Femur (tissue), 1 donor: ENCODE measurements at places on chromosomes 1 and 21.

- DNase-seq: peak; percentile 84
These were observed 130.5 kb downstream of the TOMM20 start for GRCh38 chr1:234997896-234998741.

DNA sequence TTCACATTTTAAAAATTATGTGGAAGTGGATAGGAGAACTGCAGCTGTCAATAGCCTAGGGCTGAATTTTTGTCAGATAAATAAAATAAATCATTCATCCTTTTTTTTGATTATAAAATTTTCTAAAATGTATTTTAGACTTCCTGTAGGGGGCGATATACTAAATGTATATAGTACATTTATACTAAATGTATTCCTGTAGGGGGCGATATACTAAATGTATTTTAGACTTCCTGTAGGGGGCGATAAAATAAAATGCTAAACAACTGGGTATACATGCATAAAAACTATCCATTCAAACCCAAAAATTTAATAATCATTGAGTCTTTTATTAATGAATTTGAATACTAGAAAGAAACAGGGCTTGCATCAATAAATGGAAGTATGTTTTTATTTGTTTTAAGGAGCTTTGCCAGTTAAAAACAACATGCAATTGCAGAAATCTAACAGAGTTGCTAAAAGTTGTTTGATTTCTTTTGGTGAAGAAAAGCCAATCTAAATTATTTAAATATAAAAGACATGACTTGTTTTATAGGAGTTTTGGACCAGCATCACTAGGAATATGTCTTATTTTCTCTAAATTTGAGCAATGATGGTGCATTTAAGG lies 31.4 kb downstream of the CLCA1 start:
- DNase-seq: no peak

GRCh38 chr1:234707641-234708040 lies 97.7 kb upstream of the IRF2BP2 start:
- no peak for DNase-seq

GRCh38 chr1:17004466-17005364 lies 7.0 kb downstream of the ATP13A2 start:
- DNase-seq: no peak

DNA sequence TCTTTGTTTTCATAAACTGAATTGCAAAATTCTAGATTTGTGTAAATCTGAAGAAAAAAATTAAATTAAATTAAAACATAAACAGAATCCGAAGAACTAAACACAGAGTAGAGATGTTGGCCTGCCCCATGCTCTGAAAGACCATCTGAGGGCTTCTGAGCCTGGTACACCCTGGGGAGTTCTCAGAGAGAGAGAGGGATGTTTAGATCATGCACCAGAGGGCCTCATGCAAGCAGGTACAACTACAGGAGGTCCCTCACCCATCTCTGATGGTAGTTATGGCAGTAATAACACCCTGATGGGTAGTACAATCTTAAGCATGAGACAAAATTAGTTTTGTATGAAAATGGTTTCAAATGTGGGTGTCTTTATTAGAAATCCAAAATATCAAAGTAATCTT lies 127.7 kb downstream of the TGFB2 start:
- no peak for DNase-seq

DNA sequence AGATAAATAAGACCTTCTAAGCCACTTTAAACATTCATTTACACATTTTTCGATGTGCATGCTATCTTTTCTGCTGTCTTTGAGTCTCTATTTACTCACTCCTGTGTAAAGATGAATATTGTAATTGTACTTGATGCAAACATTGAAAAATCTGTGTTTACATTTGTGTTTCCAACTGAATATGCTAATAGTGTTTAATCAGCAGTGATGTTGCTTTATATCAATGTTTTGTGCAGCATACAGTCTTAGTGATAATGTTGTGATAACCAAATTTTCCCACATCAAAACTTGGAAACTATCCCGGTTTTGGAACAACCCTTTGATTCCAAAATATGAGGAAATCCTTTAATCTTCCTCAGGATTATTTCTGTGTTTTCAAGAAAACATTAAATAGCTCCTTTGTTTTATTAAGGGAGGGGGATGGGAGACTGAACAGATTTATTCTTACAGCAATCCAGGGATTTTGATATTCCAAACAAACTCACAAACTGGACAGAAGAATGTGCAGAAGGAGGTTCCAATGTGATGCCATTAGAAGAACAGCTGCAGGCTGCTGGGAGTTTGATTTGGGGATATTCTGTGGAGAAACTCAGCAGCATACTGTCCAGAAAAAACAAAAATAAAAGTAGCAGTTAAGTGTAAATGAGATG lies 248.0 kb downstream of the S1PR1 start:
- DNase-seq: peak; percentile 36

DNA sequence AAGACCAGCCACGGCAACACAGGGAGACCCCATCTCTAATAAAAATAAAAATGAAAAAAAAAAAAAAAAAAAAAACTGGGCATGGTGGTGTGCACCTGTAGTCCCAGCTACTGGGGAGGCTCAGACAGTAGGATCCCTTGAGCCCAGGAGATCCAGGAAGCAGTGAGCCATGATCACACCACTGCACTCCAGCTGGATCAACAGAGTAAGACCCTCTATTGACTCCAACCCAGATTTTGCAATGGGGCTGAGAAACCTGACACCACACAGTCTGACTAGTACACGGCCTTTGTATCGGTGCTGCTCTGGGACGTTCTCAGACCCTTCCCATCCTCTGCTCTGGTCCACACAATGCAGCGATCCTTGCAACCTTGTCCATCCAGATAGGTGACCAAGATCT lies 31.8 kb downstream of the SPATA21 start:
- DNase-seq: no peak

DNA sequence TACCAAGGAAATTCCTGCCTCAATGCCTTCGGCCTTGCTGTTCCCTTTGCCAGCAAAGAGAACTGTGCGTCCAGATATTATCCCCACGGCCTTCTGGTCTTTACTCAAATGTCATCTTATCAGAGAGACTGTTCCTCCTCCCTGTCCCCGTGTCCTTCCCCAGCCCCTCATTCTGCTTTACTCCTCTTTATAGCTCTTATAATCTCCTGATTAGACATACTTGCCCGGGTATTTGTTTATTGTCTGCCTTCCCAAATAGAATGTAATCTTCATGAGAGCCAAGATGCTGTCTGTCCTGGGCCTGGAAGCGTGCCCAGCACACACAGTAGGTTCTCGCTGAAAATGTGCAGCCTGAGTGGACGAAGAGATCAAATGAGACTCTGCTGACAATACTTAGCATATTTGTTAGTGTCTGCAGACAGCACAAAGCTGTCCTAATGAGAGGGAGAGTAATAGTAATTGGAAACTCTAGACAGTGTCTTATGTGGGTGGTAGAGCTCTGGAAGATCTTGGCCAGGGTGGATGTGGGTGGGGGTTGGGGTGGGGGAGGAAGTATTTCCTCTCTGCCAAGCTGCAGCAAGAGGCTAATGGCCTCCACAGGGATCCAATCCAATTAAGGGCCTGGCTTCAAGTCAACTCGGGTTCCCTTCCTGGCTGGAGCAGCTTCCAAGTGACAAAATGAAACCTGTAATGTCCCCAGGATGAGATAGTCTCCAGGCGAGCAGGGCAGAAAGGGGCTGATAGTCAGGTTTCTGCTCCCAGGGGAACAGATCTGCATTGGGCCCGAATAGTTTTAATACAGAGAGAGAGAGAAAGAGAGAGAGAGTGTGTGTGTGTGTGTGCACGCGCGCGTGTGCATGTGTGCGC lies 9.5 kb upstream of the CLIC4 start:
- peak; percentile 73 for DNase-seq

DNA sequence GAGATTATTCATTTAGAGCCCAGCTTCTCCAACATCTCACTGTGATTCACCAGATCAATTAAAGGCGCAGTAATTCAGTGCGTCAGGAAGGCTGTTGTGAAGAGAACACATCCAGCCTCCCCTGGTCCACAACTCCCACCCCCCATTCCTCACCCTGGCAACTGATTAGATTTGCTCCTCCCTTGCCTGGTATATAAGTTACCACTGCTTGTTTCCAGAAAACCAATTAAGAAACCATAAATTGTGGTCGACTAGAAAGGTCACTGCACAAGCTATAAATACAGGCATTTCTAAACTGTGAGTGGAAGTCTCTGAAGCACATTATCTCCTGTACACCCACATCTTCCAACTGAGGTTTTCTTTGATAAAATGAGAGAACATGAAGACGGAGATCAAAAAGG lies 41.9 kb downstream of the FAM163A start:
- no peak for DNase-seq

DNA sequence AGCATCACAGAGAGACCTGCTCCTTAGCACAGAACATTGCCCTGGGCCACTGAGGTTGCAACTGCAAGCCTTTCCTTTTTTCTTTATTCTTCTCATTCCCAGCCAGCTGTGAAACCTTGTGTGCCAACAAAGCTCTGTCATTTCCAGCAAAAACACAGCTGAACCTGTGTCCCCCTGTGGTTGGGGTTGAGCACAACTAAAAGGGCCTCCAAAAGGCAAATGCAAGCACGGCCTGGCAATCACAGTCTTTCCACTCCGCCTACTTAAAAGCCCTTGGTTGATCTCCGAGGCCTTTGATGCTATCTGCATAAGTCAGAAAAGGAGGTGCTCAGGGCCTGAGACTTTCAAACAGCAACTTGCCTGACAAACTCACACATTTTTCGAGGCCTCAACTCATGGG lies 32.7 kb downstream of the SUSD4 start:
- peak; percentile 35 for DNase-seq

- no peak for DNase-seq
These were observed 7.7 kb downstream of the ATF6 start for GRCh38 chr1:161773791-161774190.

- DNase-seq: no peak
These were observed 186.7 kb downstream of the TOMM20 start for GRCh38 chr1:234942012-234942332.

GRCh38 chr1:85068846-85069245 lies 20.5 kb upstream of the MCOLN3 start:
- DNase-seq: no peak

GRCh38 chr1:234755449-234755863 lies 145.5 kb upstream of the IRF2BP2 start:
- DNase-seq: peak; percentile 69

GRCh38 chr1:239914751-239915231 lies 176.9 kb upstream of the FMN2 start:
- peak; percentile 36 for DNase-seq

GRCh38 chr1:99230695-99231094 lies 33.6 kb upstream of the PLPPR4 start:
- DNase-seq: no peak

- no peak for DNase-seq
These were observed 9.3 kb downstream of the SSU72 start for GRCh38 chr1:1565340-1565739.

- DNase-seq: no peak
These were observed 53.2 kb upstream of the PARP1 start for GRCh38 chr1:226461087-226461486.

GRCh38 chr1:92784021-92784638 lies 778 bp downstream of the EVI5 start:
- peak; percentile 70 for DNase-seq

DNA sequence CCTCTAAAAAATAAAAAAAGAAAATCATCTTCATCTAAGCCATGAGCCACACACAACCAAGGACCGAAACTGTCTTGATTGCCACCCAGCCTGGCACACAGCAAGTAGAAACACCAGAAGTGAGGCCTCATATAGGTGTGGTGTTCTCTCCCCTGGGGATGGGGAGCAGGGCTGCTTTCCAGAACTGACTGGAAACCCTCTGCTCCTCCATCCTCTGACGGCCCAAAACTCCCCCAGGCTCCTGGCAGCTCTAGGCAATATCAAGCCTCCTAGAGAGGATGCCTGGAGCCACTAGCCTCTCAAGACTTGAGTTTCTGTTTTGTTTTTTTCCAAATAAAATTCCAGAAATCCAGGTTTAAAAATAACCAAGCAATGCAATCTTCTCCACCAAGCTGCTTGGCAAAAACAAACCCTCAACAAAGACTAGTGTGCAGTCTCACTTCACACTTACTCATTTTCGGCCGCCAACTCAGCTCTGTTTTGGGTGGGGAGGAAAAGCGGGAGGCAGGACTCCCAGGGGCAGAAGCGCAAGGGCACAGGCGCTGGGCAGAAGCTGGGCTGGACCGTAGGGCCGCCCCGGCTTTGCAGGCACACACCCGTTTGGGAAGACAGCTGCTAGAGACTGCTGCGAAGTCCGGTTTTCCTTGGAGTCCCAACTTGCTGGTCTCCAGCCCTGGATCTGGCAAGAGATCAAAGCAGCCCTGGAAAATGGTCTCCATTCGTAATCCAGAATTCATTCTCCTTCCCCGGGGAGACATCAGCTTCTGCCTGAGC lies 78.2 kb upstream of the CAPZB start:
- peak; percentile 86 for DNase-seq

GRCh38 chr1:234996245-234996757 lies 132.3 kb downstream of the TOMM20 start:
- no peak for DNase-seq

- no peak for DNase-seq
These were observed 22.8 kb upstream of the ELOA start for GRCh38 chr1:23720256-23720995.

DNA sequence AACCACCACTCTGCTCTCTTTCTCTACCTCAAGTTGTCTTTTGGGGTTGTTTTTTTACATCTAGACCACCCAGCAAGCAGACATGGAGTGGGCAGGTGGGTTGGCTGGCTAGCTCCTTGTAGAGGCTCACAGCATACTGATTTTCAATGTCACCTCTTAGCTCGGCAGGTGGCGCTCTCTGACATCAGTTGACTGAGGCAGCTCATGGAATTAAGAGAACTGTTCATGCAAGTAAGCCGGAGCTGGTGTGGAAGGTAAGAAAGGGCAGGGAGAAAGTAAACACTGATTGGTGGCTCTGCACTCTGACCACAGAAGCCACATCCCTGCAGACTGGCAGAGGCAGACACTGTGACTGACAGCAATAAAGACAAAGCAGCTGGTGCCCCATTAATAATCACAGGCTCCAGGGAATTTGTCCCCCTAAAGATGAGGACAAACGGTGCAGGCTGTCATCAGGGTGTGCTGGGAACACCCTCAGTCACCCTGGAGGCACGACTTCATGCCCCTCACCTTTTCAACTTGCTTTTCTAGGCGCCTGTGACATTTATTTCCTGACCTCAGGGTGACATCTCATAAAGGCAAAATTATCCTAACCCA lies 226.8 kb downstream of the LMX1A start:
- peak; percentile 63 for DNase-seq

- DNase-seq: no peak
These were observed 52.5 kb upstream of the SCYL3 start for GRCh38 chr1:169946206-169946605.

DNA sequence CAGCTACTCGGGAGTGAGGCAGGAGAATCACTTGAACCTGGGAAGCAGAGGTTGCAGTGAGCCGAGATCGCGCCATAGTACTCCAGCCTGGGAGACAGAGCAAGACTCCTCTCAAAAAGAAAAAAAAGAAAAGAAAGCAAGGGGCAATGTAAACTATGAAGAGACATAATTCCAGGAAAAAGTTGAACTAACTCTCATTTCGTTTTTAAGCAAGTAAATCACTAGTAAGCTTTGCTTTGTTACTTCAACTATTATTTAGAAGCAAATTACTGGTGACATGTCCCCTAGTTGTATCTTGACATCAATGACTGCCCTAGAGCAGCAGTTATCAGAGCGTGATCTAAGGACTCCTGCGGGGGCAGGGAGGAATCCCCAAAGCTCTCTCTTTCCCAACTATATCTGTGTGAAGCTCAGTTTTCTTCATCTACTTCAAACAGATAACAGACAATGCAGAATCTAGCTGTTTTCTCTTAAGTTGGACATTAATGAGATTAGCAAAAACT lies 18.7 kb downstream of the CLSTN1 start:
- DNase-seq: no peak
